ENCODE measurements at places on chromosomes 16 and 17.
A peak's percentile ranks its signal among the peaks of the same experiment; 100 is the strongest.

DNA sequence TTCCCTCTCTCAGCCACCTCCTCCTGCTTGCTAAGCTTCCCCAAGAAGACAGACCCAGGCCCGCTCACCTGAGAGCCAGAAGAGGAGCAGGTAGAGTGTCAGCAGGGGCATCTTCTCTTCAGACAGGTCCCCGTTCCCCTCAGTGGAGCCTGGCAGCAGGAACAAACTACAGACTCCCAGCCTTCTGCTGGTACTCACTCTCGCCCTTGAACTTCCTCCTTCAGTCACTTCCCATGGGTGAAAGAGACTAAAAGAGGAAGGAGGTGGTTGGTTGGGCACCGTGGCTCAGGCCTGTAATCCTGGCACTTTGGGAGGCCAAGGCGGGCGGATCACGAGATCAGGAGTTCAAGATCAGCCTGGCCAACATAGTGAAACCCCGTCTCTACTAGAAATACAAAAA, at the start of gene CD300LF:
Gene CD300LF (minus strand): TSS at position 168 of the 400 bp plus-strand sequence. CDS start 57 bp downstream, at position 111.
- no peak for DNase-seq

- DNase-seq = no peak
Observed at GRCh38 chr17:40694584-40694983, 9.0 kb downstream of the KRT24 start.

GRCh38 chr17:78892520-78892919, 10.5 kb downstream of the CEP295NL start:
- DNase-seq = no peak

- no peak for DNase-seq
Observed at GRCh38 chr17:45145035-45145389, 3.3 kb upstream of the HEXIM1 start.

DNA sequence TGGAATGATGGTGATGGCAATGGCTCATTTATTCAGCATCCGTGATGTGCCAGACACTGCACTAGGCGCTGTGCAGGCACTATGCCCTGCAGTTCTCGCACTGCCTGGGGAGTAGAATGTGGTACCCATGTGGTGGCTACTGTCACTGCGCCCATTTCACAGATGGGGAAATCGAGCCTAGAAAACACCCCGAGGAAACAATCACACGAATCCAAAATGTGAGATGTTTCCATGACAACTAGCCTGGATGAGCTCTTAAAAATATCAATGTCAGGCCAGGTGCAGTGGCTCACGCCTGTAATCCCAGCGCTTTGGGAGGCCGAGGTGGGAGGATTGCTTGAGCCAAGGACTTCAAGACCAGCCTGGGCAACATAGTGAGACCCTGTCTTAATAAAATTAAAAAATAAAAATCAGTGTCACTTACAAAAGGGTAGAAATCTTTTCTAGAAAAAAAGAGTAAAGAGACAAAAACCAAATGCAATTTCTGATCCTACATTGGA, 57.9 kb upstream of the TNRC6A start:
- DNase-seq = no peak

DNA sequence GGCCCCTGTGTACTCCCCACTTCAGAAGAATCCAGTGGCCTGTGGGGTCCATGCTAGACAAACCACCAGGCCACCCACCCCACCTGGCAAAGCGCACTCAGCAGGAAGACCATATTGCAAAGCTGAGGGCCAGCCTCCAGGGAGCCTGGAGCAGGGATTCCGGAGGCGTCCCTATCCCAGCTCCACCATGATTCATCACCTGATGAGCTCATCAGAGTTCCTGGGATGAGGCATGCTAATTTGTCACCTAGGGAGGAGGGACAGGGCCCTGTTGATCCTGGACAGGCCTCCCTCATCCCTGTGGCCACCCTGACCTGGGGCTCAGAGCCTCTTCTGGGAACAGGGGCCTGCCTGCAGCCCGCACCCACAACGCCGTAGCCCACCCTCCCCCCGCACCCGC, 131.6 kb upstream of the PLCG2 start:
- no peak for DNase-seq

GRCh38 chr17:66841328-66841727, 6.4 kb downstream of the CACNG5 start:
- no peak for DNase-seq

DNA sequence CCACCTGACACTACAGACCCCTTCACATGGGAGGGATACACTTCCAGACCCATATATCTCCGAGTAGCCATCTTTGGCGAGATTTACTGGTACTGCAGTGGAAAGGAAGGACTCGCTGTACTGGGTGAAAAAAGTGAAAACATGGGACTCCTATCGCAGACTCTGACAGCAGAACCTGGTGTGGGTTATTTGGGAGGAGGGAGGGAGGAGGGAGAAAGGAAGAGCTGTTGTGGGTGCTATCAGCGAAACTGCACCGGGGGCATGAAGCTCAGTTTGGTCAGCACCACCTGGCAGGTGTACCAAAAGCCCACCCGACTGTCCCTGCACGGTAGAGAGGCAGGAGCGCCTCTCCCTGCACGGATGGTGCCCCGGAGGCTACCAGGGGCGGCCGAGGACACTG, 5.0 kb downstream of the HBQ1 start:
- DNase-seq = no peak

DNA sequence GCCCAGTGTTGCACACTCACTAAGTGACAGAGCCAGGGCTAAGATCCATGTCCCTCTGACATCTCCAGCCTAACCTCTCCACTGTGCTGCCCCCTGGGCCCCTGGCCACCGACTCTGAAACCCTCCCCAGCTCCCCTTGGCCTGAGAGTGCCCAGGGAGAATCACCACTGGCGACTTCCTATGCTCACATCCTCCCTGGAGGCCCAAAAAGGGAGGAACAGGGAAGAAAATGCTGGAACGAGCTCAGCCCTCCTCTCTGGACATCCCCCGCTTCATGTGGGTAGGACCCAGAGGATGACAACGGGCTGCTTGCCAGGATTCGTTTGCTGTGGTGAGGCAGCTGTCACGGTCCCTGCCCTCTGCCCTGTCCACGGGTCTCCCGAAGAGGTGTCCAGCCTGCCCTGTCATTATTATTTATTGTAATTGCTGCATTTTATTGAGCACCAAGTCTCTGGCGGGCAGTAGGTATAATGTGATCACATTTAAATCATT, 153.5 kb upstream of the RPL38 start:
- DNase-seq = no peak

DNA sequence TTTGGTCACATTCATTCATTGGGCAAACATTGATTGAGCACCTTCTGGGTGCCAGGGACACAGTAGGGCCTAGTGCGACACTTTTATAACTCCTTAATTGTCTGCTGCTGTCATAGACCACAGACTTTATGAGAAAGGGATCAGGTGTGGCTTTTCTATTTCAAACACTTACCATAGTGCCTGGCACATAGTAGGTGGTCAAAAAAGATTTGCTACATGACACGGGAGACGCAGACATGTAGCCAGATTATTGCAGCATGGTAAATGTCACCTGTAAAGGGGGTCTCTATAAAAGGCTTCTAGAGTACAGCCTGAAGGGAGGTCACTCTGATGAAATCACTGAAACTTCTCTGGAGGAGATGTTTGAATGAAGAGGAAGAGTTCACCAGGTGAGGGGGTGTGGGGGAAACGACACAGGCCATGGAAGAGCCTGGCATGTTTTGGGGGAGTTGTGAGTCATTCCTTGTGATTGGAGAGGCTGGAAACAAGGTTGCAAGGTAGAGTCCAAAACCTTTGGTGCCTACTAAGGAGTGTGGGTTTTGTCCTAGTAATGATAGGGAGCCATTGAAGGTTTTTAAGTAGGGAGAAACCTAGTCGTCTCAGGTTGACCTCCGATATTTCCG, 1.6 kb downstream of the RSAD1 start:
- DNase-seq = no peak

GRCh38 chr17:80552523-80552922, 7.9 kb downstream of the RPTOR start:
- no peak for DNase-seq

- DNase-seq = no peak
Observed at GRCh38 chr17:37605813-37606505, 3.3 kb downstream of the SYNRG start.

GRCh38 chr16:1435921-1436697, 5.2 kb downstream of the PERCC1 start:
- DNase-seq = no peak

DNA sequence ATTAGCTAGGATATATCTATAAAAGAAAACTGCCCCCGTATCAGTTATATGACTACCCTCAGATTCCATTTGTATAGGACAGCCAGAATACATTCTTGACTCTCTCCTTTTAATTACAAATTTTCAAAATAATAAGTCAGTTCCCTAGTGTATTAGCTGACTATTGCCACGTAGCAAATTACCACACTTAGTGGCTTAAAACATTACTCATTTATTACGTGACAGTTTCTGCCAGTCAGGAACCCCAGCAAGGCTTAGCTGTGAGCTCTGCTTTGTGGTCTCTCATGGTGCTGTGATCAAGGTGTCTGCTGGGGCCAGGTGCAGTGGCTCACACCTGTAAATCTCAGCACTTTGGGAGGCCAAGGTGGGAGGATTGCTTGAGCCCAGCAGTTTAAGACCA, 13.9 kb upstream of the SCNN1B start:
- DNase-seq = no peak

GRCh38 chr17:50911890-50912289, 45.7 kb upstream of the TOB1 start:
- DNase-seq = no peak

DNA sequence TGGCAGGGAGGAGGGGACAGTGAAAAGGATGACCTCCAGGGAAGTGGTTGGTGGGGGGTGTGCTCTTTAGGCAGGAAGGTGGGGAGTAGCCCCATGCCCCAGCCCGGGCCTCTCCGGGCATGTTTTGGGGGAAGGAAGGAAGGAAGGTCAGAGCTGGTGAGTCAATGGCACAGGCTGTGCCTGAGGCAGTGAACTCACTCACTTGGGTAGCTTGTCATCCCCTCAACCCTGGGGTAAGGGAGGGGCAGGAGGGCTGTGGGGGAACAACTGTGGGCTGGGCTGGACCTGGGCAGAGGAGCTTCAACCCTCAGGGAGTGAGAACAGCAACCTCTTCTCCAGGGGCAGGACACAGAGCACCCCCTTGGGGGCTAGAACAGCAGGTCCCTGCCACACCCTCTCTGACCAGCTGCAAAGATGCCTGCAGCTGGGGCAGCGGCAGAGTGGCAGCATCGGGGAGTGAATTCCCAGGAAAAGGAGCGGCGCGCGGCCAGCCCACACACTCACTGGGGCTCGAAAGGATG, 6.3 kb downstream of the CSF3 start:
- no peak for DNase-seq

- no peak for DNase-seq
Observed at GRCh38 chr17:41474863-41475262, 6.1 kb downstream of the KRT35 start.

DNA sequence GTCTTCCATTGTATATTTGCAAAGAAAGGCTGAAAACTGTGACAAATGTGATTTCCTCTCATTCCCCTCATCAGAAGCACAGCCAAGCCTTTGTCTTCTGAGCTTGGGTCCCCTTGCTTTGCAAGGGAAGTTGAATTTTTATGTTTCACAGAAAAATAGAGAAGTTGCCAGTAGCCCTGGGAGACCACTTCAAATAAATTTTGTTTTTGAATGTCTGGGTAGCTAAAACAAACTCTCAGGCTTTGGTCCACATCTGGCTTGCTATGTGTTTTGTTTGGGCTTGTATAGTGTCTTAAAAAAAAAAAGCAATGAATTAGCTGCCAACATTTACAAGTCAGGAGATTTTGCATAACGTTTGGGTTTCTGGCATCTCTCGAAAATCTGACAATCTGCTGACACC, 24.1 kb downstream of the PIK3R6 start:
- no peak for DNase-seq

- DNase-seq = no peak
Observed at GRCh38 chr17:17469996-17470395, 6.8 kb upstream of the MED9 start.

DNA sequence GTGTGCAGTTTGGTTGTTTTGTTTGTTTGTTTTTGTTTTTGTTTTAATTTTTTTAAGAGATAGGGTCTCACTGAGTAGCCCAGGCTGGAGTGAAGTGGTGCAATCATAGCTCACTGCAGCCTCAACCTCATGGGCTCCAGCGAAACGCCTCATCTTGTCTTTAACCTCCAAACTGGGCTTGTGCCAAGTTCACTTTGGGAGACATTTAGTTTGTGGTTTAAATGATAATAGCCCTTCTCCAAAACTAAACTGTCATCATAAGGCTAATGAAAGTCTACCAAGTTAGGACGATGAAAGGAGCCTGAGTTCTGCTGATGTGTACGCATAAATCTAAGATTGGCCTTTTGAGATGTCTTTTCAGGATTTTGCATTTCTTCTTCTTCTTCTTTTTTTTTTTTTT, 6.5 kb upstream of the CARD14 start:
- DNase-seq = no peak

GRCh38 chr17:8503807-8504206, 68.1 kb downstream of the NDEL1 start:
- peak; percentile 67 for DNase-seq

All from G401 (cell line).